ENCODE measurements at places on chromosomes 7 and 10. TPM values are rescaled to one million over a fixed set of nuclear protein-coding genes. Genes with fewer than 3 reads are reported as not detected.

FFAR4 gene
- not detected for total RNA-seq

TSPAN33 gene
- 3.5 TPM for total RNA-seq

GRCh38 chr7:27922907-27923641 is 183.1 kb downstream of the TAX1BP1 start:
- peak; percentile 51 for DNase-seq

DNA sequence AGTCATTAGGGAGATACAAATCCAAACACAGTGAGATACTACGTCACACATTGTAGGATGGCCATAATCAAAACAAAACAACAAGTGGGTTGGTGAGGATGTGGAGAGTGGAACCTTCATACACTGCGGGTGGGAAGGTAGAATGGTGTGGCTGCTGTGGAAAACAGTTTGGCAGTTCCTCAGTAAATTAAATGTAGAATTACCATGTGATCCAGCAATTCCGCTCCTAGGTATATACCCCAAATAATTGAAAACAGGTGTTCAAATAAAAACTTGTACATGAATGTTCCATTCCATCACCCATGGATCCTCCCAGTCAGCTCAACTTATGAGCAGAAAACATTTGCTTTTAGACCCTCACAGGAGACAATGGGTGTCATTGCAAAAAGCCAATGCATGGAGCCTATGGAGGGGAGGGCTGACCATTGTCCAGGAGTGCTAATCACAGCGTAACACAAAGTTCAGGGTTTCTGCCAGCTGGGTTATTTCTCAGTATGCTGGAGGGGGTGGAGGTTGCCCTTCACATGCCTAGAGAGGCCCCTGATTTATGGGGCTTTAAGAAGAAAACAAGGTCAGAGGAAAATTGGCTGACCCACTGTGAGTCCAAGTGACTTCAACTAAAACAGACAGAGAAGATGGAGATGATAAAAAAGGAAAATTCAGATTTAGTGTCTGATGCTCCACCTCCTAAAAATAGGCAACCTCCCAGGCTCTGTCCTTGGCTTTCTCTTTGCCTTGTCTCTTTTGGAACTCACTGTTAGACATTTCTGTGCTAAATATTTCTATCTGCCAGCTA is 124.1 kb downstream of the WDR11 start:
- no peak for DNase-seq

GRCh38 chr7:100407285-100408180 is 21.0 kb downstream of the ZCWPW1 start:
- DNase-seq = peak; percentile 80

PSD gene
- total RNA-seq = 7.3 TPM

VPS37D gene
- 10.1 TPM for total RNA-seq

DNA sequence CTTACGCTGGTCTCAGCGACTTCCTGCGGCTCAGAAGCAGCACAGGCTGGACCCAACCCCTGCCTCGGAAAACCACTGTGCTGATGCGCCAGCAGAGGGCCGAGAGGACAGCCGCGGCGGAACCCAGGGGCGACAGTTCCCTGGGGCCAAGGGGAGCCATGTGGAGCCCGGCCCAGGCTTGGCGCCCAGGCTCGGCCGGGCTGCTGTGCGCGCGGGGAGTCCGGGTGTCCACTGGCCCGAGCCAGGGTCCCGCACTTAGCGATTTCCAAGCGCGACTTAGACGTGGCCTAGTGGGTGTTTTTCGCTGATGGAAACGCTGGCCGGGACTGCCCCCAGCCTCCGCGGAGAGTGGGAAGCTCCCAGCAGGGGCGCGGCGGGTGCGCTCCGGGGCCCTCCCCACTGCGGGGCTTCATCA is 18.6 kb upstream of the ZNF32 start:
- no peak for DNase-seq

DNA sequence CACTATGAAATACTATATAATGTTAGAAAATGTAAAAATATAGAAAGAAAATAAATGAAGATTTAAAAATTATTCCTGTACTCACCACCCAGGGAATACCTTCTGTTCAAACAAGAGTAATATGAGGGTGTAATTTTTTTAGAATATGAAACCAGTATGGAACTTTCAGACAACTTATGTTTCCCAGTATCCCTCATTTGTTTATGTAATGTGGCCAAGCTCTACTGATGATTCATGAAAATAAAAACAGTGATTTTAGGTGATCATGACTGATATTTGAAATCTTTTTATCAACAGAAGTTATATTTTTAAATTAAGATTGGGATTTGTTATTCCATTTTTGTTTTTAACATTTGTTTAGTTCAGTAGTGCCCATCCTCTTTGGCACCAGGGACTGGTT is 18.8 kb downstream of the SLK start:
- DNase-seq = no peak
